Body of pancreas (tissue), 4 donors: ENCODE measurements at places on chromosomes 1 and 21.

DNA sequence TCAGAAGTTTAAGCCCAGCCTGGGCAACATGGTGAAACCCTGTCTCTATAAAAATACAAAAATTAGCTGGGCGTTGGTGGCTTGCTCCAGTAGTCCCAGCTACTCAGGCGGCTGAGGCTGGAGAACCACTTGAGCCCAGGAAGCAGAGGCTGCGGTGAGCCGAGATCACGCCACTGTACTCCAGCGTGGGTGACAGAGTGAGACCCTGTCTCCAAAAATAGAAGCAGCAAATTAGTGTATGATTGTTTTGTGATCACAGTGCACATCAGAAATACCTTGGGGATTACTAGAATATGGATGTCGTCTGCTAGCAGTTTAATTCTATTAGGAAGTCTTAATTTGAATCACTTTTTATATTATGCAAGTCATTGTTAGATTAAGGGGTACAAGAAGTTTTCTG is 59.0 kb downstream of the ZBTB17 start:
- no peak for DNase-seq

DNA sequence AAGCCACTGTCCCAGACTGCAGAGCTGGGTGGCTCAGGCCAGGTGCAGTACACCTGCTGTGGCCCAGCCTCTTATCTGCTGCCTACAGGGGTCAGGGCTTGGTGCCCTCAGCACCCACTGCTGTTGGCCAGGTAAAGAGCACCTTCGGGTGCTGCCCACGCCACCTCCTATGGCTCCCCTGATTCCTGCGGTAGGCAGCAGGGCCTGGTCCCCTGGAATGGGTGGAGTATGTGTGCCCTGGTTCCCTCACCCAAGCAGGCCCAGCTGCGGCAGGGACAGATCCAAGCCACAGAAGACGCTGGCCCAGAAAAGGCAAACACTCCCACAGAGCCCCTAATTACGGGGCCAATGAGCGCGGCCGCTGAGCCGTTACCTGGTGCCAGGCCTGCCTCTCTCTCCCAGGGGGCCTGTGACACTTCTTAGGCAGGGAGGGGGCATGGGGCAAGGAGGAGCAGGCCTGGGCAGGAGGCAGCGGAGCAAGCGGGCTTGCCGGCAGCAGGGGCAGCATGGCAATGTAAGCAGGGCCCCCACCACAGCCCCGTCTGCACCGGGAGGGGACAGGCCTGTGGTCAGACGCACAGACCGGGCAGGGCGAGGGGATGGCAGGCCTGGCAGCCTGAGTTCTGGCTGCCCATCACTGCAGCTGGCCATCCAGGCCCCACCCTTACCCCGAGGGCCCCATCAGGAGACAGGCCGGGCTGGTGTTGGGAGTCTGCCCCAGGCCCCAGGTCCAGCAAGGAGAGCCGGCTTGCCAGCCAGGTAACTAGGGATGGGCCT is 19.0 kb downstream of the ESPN start:
- no peak for DNase-seq

DNA sequence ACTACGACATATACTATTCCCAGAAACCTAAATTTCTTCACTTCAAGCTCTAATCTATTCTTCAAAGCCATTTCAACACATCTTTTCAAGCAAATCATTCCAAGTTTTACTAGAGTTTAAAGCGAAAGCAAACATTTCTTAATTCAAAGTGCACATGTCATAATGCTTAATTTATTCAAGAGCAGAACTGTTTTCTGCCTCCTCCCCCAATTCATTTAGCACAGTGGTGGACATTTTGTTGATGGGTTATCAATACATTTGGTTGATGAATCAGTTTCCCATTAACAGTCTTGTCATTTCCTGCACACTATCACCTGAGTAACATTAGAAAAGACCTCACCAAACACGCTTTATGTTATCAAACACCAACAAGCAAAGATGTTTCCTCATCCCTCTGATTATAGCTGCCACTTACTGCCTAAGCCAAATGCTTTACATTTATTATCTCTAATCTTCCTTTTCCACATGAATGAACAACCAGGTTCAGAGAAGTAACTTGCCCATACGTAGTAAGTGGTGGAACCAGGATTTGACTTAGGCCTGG is 2.0 kb downstream of the SRSF4 start:
- no peak for DNase-seq

DNA sequence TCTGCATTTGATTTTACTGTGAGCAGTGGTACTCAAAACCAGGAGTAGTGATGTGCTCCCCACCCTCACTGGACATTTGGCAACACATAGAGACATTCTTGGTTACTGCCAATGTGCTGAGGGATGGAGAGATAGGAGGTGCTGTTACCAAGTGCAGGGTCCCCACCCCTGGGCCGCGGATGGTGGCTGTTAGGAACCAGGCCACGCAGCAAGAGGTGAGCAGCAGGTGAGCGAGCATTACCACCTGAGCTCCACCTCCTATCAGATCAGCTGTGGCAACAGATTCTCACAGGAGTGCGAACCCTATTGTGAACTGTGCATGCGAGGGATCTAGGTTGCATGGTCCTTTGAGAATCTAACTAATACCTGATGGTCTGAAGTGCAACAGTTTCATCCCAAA is 95.7 kb downstream of the AKT3 start:
- DNase-seq, result no peak

DNA sequence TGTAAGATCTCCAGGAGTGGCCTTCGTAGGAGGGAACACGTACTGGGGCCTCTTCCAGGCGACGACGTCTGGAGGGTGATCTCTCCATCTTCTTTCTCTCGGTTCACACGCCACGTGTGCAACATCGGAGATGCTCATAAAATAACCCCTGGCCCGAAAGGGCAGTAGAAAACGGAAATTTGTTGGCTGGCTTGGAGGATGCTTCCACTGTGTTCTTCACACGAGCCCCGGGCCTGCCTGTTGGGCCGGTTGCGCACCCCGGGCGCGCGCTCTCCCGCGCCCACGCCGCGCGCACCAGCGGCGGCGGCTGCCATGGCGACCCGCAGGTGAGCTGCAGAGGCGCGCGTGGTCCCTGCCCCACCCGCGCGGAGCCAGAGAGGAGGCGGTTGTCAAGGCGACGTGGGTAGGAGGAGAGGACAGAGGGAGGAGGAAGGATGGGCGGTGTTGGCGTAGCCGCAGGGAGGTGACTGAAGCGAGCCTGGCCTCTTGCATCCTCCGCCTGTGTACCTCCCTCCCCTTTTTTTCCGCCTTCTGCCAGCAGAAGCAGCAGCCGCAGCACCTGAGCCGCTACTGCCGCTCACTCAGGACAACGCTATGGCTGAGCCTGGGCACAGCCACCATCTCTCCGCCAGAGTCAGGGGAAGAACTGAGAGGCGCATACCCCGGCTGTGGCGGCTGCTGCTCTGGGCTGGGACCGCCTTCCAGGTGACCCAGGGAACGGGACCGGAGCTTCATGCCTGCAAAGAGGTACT is at the start of gene ELAPOR1:
TSS of gene ELAPOR1 (plus strand) at position 526 of the 752 bp plus-strand sequence. CDS start at position 595, 69 bp downstream.
- peak; percentile 79 for DNase-seq

GRCh38 chr1:115977499-115978258 is 1.4 kb downstream of the SLC22A15 start:
- DNase-seq, result no peak

DNA sequence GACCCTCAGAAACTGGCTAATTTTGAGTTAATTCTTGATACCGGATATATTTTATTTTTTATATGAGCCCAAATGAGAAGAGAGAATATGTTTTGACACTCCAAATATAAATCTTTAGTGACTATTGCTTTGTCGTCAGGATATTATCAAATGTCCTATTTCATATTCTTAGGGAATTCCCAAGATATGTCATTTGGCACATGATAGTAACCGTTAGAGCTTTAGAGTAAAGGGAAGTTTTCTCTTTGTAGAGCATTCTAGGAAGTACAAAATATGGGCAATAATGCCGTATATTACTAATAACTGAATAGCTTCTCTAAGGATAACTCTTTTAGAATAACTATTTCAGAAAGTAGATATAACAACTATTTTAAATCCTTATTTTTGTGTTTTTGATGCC is 8.3 kb upstream of the AMY2B start:
- DNase-seq, result no peak
